ENCODE measurements at places on chromosomes 1 and 21.

- peak; percentile 64 for DNase-seq
These were observed 9.2 kb upstream of the LAD1 start for GRCh38 chr1:201408176-201408833.

GRCh38 chr1:79903321-79903720, 896.8 kb upstream of the ADGRL4 start:
- no peak for DNase-seq

- DNase-seq = no peak
These were observed 55.6 kb downstream of the FBXO42 start for GRCh38 chr1:16296643-16297042.

DNA sequence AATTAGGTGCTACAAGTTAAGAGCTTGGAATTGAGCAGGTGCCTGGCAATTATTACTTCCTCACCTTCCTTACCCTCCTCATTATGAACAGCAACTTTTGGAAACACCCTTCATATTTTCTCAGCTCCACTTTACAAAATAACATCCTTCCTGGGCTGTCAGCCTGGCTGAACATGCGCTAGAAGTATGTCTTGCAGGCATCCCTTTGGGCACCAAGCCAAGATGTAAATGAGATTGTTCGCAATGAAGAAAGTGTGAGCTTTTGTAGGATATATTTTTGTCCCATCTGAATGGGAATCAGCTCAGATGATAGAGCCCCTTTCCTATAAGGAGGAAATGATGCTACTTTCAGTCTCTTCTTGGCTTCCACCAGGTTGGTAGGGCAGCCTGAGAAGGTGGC, 245.9 kb downstream of the KAZN start:
- no peak for DNase-seq

- no peak for DNase-seq
These were observed 389.2 kb downstream of the PLPP3 start for GRCh38 chr1:56189946-56190805.

DNA sequence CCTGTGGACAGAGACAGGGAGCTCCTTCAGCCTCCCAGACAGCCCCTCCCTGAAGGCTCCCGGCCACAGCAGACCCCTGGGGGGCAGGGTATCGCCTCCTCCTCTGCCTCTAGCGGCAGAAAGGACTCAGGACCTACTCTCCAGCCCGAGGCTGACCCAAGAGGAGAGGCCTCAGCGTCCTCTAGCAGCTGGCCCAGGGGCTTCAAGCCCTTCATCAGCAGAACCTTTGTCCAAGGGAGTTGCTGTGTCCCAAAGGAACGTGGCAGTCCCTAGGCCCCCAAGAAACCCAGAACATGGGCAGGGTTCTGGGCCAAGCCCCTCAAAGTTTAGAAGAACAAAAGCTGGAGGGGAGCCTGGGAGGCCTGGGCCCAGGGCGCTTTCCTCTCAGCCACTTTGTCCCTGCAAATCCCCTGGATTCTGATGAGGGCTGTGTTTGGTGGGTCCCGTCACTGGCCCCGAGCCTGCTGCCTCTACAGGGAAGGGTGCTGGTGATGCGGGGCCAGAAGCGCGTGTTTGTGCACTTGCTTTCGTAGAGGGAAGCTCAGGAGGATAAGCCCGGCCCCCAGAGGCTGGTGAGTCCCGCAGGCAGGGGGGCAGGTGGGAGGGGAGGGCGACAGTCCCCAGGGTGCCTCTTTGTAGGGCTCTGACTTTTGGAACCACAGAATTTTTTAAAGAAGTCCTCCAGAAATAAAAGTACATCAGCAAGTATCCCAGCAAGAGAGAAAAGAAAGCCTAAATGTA, 13.3 kb downstream of the ITGB2 start:
- no peak for DNase-seq

- DNase-seq = no peak
These were observed 6.6 kb upstream of the TMEM51 start for GRCh38 chr1:15146971-15147376.

DNA sequence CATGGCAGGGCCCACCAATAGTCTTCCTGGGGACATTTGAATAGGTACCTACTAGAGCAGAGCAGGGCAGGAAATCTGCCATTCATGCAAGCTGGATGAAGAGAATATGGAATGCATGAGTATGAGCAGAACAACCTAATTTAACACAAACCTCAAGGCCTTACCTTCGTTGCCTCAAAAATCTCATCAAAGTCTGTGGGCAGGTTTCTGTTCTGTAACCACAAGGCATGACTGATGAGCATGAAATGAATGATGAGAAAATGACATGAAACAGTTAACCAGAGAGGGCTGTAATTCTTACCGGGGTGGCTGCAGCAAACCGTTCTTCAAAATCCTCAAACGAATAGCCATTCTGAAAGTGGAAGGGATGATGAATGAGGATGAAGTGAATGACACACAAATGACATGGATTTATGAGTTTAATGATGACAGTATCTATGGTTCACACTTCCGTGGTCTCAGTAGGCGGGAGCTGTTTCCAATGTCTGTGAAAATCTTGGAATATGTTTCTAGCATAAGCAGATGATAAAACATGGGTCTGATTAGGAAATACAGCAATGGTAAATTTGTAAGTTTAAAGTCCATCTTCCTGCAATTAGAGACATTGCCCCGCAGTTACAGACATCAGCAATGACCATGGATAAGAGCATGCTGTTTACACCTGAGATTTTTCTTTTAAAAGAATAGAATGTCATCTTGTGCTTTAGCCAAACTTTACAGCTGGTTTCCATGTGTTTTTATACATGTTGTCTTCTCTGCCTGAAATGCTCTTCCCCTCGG, 67.6 kb upstream of the C8B start:
- DNase-seq = no peak

DNA sequence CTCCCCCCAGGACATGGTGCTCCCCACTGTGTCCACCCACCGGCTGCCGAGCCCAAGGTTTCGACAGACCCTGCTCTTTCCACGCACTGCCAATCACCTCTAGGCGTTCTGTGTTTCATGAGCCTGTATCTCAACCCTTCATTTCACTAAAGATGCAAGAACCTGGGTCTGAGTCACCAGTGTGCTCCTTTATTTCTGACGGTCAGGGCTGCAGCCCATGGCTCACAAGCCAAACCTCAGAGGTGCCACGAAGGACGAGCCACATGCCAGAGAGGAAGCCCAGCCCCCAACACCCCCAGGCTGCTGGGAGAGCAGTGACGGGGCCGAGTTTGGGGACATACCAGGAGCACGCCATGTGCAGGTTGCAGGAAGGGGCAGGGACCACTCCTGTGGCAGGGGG, 79.2 kb upstream of the ARHGEF16 start:
- no peak for DNase-seq

DNA sequence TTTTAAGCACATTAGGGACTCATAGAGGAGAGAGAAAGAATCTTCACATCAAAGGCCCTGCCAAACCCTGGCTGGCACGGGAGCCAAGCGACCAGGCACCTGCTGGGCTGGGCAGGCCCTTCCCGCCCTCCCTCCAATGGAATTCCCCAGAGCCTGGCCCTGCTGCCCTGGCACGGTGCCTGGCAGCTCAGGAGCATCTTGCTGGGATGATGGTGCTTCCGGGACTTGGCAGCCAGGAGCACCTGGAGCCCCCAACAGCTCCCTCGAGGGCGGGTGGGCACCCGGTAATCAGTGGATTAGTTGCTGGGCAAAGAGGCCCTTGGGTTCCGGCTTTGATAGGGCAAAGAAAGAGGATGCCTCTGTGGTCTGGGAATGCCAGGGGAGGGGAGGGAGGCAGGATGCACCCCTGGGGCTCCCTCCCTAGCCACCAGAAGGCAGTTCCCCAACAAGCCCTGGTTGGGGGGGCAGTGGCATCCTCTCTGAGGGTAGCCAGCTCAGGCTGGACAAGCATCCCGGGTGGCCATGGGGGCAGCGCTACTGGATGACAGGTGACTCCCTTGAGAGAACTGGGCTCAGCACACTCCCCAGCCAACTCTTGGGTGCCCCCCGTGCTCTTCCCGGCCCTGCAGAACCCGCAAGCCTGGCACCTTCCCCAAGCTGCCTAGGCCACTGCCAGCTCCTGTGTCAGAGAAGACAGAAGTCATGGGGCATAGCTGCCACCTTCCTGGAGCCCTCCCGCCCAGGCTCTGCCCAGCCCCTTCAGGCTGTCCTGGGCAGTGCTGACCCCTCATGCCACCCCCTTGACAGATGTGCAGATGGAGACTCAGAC, 26.4 kb downstream of the KRTAP10-1 start:
- DNase-seq = no peak

GRCh38 chr21:21163904-21164303, 165.7 kb downstream of the NCAM2 start:
- DNase-seq = peak; percentile 19

DNA sequence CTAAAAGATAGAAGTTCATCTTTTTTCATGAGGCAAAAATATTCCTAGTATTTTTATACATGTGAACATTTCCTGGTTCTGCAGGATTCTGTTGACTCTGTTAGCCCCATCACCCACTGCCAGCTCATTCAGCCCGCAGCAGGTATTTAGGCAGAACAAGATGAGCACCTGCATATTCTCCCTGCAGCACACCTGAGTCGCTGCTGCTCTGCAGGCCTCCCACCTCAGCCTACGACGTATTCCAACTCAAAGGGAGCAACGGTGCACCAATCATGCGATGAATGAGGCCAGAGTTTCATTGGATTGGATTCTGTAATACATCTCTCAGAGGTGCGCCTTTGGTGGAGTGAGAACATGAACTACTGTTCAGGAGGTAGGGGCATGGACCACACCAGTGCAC, 87.6 kb downstream of the CNIH3 start:
- no peak for DNase-seq

GRCh38 chr1:189868021-189868420, 609.6 kb downstream of the BRINP3 start:
- DNase-seq = no peak

- no peak for DNase-seq
These were observed 28.9 kb downstream of the RHEX start for GRCh38 chr1:206081856-206082255.

- DNase-seq = no peak
These were observed 69.8 kb downstream of the TPR start for GRCh38 chr1:186304982-186305949.

- DNase-seq = no peak
These were observed 13.5 kb downstream of the CITED4 start for GRCh38 chr1:40848530-40849189.

DNA sequence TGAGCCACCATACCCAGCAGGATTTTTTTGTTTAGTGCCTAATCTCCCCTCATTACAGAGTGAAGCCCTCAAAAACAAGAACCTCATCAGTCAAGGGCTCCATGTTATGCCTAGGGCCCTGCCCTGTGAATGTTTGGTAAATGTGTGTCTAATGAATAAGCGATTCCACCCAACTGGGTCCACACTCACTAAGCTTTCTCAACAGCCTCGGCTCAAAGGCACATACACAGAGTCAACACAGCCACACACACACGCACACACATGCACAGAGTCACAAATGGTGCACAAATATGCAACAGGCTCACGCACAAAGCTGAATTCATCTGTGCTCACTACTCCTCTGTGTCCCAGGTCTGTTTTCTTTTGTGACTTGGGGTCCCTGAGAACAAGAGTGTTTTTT, 11.7 kb upstream of the SYNC start:
- DNase-seq = no peak

GRCh38 chr1:2477309-2477708, 1.2 kb downstream of the PLCH2 start:
- DNase-seq = no peak

DNA sequence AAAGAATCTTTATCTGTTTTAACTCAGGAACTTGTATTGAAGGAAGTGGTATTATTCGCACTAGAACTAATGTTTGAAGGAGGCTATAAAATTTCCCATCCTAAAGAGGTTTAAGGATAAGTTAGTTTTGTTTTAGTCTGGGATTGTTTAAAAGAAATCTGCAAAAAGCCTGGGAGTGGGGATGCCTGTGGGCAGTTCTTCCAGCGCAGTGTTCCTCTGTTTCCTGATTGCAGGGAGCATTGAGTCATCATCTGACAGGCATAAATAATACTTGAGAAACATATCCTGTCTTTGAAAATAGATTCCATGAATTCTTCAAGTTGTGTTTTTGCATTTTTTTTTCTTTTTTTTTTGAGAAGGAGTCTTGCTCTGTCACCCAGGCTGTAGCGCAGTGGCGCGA, 350.8 kb upstream of the PTBP2 start:
- DNase-seq = no peak

DNA sequence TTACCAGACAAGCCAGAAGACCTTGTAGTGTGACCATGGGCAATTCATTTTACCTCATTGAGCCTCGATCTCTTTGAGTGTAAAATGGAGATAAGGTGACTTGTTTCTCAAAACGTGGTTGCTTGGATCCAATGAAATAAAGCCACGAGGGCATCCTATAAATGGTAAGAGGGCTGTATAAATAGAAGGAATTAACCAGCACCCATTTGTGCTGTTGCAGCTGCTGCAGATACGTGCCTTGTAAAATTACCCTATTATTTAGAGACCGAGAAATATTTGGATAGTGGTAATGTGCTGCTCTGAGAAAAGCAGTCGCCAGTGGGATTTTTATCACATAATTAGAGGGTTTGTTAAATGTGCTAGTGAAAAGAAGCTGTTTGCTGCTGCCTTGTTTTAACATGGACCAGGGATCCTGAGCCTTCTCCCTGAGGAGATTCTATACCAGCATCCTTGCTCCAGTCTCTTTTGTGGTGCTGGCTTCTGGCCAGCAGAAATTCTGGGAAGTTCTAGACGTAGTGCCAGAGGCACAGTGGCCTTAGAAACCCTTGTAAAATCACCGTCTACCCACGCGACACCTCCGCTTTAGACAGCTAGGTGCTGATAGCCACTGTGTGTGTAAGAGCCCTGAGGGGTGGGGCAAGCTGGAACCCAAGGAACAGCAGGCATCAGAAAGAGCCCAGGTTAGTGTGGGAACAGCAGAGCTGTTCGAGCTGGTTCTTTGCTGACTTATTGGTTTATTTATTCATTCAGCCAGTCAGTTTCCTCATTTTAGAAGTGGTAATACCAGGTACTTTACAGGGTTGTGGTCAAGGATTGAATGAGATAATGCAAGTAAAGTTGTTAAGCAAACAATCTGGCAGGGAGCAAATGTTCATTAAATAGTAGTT, 137.5 kb downstream of the NOS1AP start:
- DNase-seq = no peak

- DNase-seq = no peak
These were observed 374 bp downstream of the MAB21L3 start for GRCh38 chr1:116111524-116112021.

- no peak for DNase-seq
These were observed 9.6 kb downstream of the VPS26C start for GRCh38 chr21:37257511-37257966.

DNA sequence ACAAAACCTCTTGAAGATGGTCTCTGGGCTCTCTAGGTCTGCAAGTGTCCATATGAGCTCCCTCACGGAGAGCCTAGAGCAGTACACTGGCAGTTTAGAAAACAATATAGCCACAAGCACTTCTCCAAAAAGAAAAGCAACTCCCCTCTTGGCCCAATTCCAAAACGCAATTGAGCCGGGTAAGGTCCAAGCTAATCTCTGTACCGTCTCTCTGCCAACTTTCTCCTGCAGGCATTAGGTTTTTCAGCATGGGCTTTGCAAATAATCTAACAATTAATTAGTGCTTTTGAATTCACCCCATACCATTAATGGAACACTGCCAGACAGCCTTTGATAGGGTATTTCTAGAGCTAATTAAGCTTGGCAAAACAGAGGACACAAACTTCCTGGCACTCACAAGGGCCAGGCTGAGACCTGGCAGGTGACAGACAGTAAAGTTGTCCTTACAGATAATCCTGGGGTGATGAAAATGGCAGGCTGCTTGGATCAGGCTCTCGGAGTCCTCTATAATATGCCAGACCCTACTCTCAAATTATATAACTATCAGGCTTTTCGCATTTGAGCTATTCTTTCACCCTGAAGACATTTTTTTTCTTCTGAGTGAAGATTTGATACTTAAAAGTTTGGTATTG, 39.8 kb downstream of the TGFBR3 start:
- DNase-seq = no peak
